Cardiac fibroblast (primary cell): ENCODE measurements at places on chromosomes 3 and 15.
A peak's percentile ranks its signal among the peaks of the same experiment; 100 is the strongest.

DNA sequence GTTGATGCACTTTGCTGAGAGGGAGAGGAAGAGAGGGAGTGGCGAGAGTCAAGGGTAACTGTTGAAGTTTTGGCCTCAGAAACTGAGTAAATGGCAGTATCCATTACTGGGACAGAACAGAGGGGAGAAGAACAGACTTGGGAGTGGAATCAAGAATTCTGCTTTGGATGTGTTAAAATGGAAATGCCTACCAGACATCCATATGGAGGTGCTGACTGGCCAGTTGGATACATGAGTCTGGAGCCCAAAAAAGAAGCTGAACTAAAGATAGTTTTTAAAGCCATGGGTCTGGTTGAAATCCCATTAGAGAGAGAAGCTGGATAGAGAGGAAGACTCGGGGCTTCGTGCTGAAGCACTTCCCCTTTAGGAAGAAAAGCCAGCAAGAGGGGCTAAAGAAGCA is 35.9 kb upstream of the NSMCE3 start:
- no peak for DNase-seq

DNA sequence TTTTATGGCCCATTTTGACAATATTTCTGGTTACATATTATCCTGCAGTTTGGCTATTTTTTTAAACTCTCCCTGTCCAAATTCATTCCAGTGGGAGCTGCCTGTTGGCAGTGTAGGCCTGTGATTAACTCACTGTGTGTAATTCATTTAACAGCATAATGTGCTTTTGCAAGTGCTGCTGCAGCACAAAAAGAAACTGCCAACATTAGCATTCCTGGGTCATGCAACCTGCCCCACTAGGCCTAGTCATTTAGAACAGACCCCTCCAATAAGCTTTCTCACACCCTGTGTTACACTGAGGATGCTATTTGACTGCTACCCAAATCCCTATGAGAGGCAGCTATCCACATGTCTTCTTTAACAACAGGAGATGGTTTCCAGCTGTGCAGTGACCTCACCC is 251.2 kb upstream of the UBE2E2 start:
- no peak for DNase-seq

- DNase-seq = no peak
Measured at GRCh38 chr3:134323966-134324962, 50.0 kb downstream of the AMOTL2 start.

GRCh38 chr3:64728994-64729393 is 41.2 kb upstream of the ADAMTS9 start:
- no peak for DNase-seq

DNA sequence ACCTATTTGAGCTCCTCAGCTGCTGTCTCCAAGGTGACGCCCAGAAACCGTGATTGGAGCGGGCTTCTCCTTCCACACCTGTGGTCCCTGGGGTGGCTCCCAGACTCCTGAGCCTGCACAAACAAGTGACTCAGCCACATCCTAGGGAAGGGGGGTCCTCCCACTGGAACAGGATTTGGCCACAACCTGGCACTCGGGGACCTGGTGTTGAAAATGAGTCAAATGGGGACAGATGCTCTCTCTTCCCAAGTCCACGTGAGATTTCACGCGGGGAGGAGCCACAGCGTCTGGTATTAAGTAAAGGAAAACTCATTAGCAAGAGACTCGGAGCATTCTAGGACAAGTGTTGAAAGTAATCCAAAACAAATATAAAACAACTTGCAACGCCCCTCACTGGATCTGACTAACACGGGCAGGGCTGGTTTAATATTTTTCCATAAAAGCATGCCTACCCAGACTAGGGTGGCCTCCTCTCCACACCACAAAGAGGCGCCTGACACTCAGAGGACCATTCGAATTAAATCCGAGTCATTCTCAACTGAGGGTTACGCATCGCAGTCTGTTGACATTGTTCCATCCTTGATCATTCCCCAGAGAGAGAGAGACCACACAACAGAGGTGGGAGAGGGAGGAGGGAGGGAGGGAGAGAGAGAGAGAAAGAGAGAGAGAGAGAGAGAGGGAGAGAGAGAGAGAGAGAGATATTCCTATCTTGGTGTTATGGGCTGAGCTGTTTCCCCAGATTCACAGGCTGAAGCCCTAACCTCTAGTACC is 74.4 kb downstream of the MGLL start:
- DNase-seq = peak; percentile 80
